ENCODE measurements at places on chromosomes 2 and 18.

GRCh38 chr2:45770811-45771210 is 119.3 kb downstream of the PRKCE start:
- no peak for DNase-seq

DNA sequence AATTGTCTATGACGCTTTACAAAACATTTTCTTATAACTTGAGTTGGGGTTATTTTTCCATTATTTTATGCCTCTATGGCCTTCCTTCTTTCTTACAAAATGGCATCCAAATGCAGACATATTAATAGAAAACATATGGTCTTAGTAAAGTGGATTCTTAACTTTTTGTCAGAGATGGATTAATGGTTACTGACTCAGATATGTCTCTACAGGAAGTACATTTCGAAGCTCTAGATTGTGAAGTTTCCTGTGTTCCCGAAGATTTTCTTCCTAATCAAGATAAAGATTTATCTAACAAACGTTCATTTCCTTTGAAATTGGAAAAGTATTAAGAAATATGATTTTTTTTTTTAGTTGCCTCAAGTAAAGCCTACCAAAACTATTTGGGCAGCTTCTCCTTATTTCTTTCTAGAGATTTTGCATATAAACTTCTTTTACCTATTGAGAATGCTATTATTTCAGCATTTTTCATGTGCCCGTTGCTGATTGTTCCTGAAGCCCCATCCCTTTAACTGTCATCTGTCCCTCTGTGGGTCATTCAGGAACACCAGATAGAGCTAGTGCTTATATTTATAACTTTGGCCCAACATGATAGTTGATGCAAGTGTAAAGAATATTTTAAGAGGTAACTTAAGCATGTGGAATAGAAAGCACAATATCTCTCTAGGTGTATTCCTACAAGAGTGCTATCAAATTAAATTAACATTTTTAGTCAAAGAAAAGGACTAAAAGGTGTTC is 498.0 kb downstream of the CCDC85A start:
- DNase-seq, result no peak

- no peak for DNase-seq
These were observed 1492.9 kb upstream of the CELF4 start for GRCh38 chr18:39058386-39059000.

DNA sequence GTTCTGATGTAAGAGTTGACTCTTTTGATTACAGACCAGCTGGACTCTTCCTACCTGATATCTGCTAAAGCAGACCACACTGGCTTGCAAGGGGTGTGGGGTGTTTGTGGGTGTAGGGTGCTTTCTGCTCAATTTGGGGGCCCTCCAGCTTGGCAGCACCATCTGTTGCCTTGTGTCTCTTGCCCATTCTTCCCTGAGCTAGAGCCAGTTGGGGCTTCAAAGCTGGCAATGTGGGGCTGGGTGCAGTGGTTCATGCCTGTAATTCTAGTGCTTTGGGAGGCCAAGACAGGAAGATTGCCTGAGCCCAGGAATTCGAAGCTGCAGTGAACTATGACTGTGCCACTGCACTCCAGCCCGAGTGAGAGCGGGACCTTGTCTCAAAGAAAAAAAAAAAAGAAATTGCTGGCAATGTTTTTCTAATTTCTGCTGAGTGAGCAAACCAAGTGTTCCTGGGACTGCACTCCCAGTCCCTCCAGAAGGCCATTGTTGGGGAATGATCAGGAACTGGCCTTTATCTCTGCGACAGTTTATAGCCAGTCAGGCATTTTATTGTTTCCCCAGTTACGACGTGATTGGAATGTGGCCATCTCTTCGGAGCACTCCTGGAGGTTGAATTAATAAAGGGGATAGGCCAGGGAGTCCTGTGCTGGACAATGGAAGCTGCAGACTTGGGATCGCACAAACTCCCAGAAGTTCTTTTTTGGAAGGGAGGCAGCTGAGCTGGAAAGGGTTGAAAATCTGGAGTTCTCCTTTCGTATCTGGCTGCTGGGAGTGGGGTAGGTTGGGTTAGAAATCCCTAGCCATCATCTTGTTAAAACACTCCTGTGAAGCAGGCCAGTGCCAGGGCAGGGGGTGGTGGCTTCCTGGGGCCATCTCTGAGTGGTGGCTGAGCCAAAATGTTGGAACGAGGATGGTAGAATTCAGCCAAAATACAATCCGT is 57.2 kb downstream of the LIPG start:
- no peak for DNase-seq

DNA sequence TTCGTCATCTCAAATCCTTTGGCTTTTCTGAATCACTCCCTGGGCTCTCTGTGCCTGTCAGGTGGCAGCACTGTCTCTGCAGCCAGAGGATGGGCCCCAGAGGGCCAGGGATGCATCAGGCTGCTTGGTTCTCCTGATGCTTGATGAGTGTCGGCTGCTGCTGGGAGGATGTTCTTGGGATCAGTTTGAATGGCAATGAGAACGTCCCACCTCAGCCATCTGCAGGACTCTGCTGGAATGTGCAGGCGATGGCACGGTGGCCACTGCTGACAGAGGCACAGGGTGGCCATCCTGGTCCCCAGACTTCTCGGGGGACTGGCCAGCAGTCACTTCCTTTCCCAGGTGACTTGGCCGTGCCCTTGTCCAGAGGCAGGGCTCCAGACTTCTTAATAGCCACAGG is 146.0 kb downstream of the FAM210A start:
- no peak for DNase-seq
